ENCODE measurements at places on chromosomes 7 and 10.
A peak's percentile ranks its signal among the peaks of the same experiment; 100 is the strongest.

- no peak overlapping the region for H3K27ac ChIP-seq
- H3K4me1 ChIP-seq: peaks cover 21% of the 10 kb centered on the region
- H3K4me3 ChIP-seq: no peak overlapping the region
These were observed 45.2 kb downstream of the HIPK2 start for GRCh38 chr7:139732471-139733167.

DNA sequence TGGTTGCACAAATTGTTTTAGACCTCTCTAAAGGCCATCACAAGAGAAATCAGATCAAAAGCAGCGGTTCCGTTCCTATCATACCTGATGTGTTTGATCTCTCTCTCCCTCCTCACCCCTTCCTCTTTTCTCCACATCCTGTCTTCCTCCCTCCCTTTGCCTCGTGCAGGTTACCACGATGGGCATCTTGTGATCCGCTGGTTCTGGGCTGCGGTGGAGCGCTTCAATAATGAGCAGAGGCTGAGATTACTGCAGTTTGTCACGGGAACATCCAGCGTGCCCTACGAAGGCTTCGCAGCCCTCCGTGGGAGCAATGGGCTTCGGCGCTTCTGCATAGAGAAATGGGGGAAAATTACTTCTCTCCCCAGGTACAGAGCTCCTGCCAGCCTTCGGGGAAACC, 28.5 kb upstream of the STK17A start:
- no peak for DNase-seq
- no peak overlapping the region for H3K27ac ChIP-seq
- H3K27me3 ChIP-seq: no peaks in the 10 kb centered on the region
- no peak overlapping the region for H3K4me3 ChIP-seq

DNA sequence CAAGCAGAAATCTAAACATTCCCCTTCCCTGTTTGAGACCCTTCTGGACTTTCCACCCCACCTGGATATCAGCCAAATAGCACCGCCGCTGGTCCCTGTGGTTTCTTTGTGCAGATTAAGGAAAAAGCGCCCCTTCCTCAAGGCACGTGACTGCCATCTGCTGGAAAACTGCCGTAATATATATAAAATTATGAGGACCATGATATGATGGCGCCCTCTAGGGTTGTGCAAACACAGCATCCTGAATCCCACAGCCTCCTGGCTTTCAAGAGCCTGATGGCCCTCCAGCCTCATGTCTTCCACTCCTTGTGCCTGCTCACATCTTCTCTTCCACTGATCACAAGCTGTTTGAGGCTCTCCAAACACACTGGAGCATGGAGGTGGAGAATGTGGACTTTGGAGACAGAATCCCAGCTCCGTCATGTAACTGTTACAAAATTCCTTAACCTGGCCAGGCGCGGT, 121.3 kb downstream of the MYL10 start:
- no peaks in the 10 kb centered on the region for H3K27me3 ChIP-seq
- H3K36me3 ChIP-seq: no peaks in the 10 kb centered on the region
- H3K4me1 ChIP-seq: no peaks in the 10 kb centered on the region
- peak; percentile 63 for DNase-seq

DNA sequence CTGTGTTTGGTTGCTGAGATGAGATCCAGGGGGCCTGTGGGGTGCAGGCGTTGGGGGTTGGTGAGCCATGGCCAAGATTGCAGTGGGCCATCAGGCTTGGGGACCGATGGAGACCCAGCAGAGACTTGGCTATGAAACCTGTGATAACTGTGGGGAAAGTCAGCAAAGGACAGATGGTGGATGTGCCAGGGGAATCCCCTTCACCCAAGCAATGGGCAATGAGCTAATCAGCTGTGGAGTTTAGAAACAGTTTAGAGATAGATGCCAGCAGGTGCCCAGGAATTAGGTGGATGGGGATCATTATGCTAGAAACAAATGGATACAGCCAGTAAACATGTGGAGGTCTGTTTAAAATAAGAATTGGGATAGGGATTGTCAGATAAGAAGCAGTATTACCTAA, 151.4 kb upstream of the FERD3L start:
- no peaks in the 10 kb centered on the region for H3K36me3 ChIP-seq
- H3K4me3 ChIP-seq: no peak overlapping the region
- no peaks in the 10 kb centered on the region for H3K27me3 ChIP-seq
- no peaks in the 10 kb centered on the region for H3K4me1 ChIP-seq
- H3K27ac ChIP-seq: no peak overlapping the region

- DNase-seq: no peak
- peaks cover 4% of the 10 kb centered on the region for H3K4me1 ChIP-seq
- no peak overlapping the region for H3K27ac ChIP-seq
- no peaks in the 10 kb centered on the region for H3K36me3 ChIP-seq
- no peak overlapping the region for H3K4me3 ChIP-seq
- H3K27me3 ChIP-seq: no peaks in the 10 kb centered on the region
These were observed 144.2 kb downstream of the CXCL12 start for GRCh38 chr10:44240584-44241205.

- no peak overlapping the region for H3K27ac ChIP-seq
- H3K27me3 ChIP-seq: no peaks in the 10 kb centered on the region
- H3K36me3 ChIP-seq: peaks cover 6% of the 10 kb centered on the region
- no peak overlapping the region for H3K4me3 ChIP-seq
- no peak for DNase-seq
These were observed 226.4 kb downstream of the KIAA1217 start for GRCh38 chr10:24435374-24435773.

DNA sequence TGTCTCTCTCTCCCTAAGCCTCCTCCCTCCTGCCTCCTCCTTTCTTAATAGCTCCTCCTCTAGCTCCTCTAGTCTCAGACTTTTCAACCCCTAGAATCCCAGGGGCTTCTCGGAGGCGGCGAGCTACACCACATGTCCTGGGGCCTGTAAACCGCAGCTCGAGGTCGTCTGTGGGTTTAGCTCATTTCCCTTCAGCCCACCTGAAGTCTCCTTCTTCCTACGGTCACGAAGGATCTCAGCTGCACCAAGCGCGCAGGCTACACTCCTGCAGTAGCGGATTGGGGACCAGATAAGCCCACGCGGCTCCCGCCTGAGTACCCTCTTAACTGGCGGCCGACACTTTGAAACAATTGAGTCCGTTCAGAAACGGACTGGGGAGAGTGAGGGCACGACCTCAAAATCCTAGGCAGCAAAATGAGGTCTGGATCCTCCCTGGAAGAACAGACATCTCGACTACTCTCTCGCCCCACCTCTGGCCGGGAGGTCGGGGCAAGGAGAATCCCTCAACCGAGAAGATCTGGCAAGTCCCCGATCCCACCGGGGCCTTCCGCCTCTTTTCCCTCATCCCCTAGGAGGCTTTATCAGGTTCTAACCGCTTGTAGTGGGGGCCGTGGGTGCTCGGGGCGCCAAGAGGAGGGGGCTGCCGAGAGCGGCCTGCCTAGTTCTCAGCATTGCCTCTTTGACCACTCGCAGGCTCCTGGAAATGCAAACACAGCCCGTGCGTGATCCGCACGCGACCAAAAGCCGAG, 1.3 kb upstream of the SORCS3 start:
- peaks cover 61% of the 10 kb centered on the region for H3K27me3 ChIP-seq
- DNase-seq: peak; percentile 32
- no peaks in the 10 kb centered on the region for H3K4me1 ChIP-seq

GRCh38 chr7:130884437-130885417, 150.7 kb upstream of the KLF14 start:
- no peaks in the 10 kb centered on the region for H3K27me3 ChIP-seq
- no peaks in the 10 kb centered on the region for H3K36me3 ChIP-seq
- H3K4me3 ChIP-seq: no peak overlapping the region
- peak; percentile 49 for DNase-seq
- H3K4me1 ChIP-seq: no peaks in the 10 kb centered on the region

DNA sequence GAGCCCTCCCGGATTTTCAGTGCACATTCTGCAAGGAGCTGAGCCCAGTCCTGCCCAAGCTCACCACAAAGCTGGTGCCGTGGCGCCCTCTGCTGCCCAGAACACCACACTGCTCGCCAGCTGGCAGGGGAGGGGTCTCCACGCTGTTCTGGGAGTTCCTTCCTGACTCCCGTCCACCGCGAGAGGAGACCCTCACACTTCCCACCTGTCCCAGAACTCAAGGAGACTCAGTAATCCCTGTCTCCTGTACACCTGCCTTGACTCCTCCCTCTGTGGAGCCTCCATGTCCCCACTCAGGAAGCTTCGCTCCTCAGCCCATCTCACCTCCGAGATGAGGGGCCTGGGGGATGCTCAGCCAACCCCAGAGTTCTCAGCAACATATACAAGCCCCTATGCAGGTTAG, 11.3 kb downstream of the C10orf105 start:
- no peaks in the 10 kb centered on the region for H3K4me1 ChIP-seq
- H3K27me3 ChIP-seq: no peaks in the 10 kb centered on the region
- H3K36me3 ChIP-seq: no peaks in the 10 kb centered on the region
- peak; percentile 53 for DNase-seq
- H3K27ac ChIP-seq: no peak overlapping the region

GRCh38 chr7:121544238-121544637, 148.1 kb upstream of the FAM3C start:
- H3K36me3 ChIP-seq: no peaks in the 10 kb centered on the region
- H3K4me1 ChIP-seq: no peaks in the 10 kb centered on the region
- no peak for DNase-seq
- no peaks in the 10 kb centered on the region for H3K27me3 ChIP-seq
- no peak overlapping the region for H3K27ac ChIP-seq

GRCh38 chr7:46604241-46604661, 683.2 kb upstream of the IGFBP3 start:
- no peaks in the 10 kb centered on the region for H3K27me3 ChIP-seq
- no peak for DNase-seq
- H3K4me1 ChIP-seq: peaks cover 52% of the 10 kb centered on the region
- peak overlapping the region; percentile 74 for H3K27ac ChIP-seq
- H3K36me3 ChIP-seq: no peaks in the 10 kb centered on the region

DNA sequence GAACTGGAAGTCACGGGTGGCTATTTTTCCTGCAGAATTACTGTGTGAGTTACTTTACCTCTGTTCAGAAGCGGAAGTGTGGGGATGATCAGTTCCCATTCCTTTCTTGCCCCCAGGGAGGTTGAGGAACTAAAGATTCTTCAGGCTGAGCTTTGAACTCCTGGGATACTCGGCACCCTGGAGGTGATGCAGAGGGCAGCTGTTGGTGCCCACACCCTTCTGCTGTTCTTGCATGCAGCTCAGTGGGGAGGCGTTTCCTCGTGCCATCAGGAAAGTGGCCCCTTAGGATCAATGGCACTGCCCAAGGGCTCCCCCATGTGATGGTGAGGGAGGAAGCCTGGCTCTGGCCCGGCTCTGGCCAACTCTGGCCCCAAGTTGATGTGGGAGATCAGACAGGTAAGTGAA, 44.7 kb upstream of the MXI1 start:
- no peak for DNase-seq
- no peak overlapping the region for H3K27ac ChIP-seq
- H3K4me1 ChIP-seq: peaks cover 3% of the 10 kb centered on the region
- no peaks in the 10 kb centered on the region for H3K27me3 ChIP-seq

DNA sequence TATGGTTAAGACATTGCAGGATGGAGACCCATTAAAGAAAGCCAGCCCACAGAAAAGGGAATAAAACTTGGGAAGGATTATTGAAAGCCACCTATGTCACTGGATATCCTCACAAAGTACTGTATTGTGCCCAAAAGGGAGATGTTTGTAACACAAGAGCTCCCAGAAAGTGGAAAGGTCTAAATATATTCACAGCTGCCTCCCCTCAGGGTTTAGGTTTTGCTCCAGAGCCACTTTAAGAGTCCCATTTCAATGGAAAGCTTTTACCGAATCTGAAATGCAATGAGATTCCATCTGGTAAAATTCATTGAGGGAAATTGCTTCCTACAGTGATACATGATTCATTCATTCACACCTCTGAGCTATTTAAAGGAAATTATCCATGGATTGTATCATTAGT, 176.4 kb downstream of the XPNPEP1 start:
- H3K4me3 ChIP-seq: no peak overlapping the region
- no peaks in the 10 kb centered on the region for H3K27me3 ChIP-seq
- no peaks in the 10 kb centered on the region for H3K36me3 ChIP-seq
- H3K4me1 ChIP-seq: no peaks in the 10 kb centered on the region
- H3K27ac ChIP-seq: no peak overlapping the region
- no peak for DNase-seq

- H3K27ac ChIP-seq: no peak overlapping the region
- H3K4me3 ChIP-seq: no peak overlapping the region
- no peaks in the 10 kb centered on the region for H3K36me3 ChIP-seq
- peaks cover 19% of the 10 kb centered on the region for H3K4me1 ChIP-seq
These were observed 36.0 kb downstream of the R3HCC1L start for GRCh38 chr10:98170249-98171117.

- no peak overlapping the region for H3K27ac ChIP-seq
- no peaks in the 10 kb centered on the region for H3K4me1 ChIP-seq
- no peak overlapping the region for H3K4me3 ChIP-seq
- no peaks in the 10 kb centered on the region for H3K27me3 ChIP-seq
These were observed 41.9 kb downstream of the AGK start for GRCh38 chr7:141593134-141593533.

GRCh38 chr7:83882551-83882950, 233.6 kb upstream of the SEMA3E start:
- no peaks in the 10 kb centered on the region for H3K4me1 ChIP-seq
- no peak overlapping the region for H3K4me3 ChIP-seq
- no peaks in the 10 kb centered on the region for H3K36me3 ChIP-seq
- DNase-seq: no peak
- no peak overlapping the region for H3K27ac ChIP-seq

- no peaks in the 10 kb centered on the region for H3K4me1 ChIP-seq
- DNase-seq: no peak
- H3K4me3 ChIP-seq: no peak overlapping the region
These were observed 67.5 kb downstream of the DNAJB9 start for GRCh38 chr7:108637049-108637621.

- H3K27ac ChIP-seq: no peak overlapping the region
- no peak for DNase-seq
- H3K4me1 ChIP-seq: no peaks in the 10 kb centered on the region
These were observed 643.4 kb downstream of the ANKRD7 start for GRCh38 chr7:118867860-118868259.

GRCh38 chr10:102813734-102814452, 23.3 kb downstream of the CYP17A1 start:
- H3K36me3 ChIP-seq: peaks cover 22% of the 10 kb centered on the region
- no peaks in the 10 kb centered on the region for H3K4me1 ChIP-seq
- DNase-seq: peak; percentile 71
- H3K27me3 ChIP-seq: no peaks in the 10 kb centered on the region

DNA sequence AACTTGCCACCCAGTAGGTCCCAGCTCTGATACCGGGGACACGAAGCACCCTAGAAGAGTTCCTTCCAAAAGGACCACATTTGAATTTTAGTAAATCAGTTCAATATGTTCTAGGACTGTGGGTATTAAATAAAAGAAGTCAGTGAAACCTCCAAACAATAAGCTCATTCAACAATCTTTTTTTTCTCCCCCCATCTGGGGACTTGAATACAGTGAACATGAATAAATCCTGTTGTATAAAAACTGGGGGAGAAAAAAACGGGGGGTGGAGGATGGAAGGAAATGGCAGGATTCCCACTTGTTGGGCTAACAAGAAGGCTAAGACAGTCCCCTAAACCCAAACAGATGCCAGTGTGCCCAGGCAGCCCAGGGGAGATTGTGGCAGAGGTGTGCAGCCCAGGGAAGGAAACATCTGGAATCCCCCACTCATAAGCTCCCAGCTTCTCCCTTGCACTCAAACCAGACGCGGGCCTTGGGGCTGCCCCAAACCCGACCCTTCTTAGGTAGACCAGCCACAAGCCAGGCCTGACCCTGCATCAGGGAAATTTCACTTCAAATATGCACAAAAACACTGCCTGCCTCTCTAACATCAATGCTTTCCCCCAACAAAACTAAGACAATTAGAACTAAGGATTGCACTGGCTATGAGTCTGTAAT, 8.8 kb downstream of the AFAP1L2 start:
- no peak overlapping the region for H3K4me3 ChIP-seq
- no peak for DNase-seq
- no peaks in the 10 kb centered on the region for H3K27me3 ChIP-seq
- H3K4me1 ChIP-seq: no peaks in the 10 kb centered on the region

- DNase-seq: no peak
- H3K4me1 ChIP-seq: no peaks in the 10 kb centered on the region
- H3K27ac ChIP-seq: no peak overlapping the region
- no peaks in the 10 kb centered on the region for H3K27me3 ChIP-seq
- no peaks in the 10 kb centered on the region for H3K36me3 ChIP-seq
These were observed 134.6 kb downstream of the FAM204A start for GRCh38 chr10:118207470-118208007.

All from cardiac muscle cell (in vitro differentiated cells and primary cell).